ENCODE measurements at places on chromosomes 2 and 18. TPM values are rescaled to one million over a fixed set of nuclear protein-coding genes. Genes with fewer than 3 reads are reported as not detected.

Gene DLGAP1
- total RNA-seq, result 18.5 TPM

Gene DCDC2C
- total RNA-seq, result not detected

Gene REG3A
- not detected for total RNA-seq

Gene HOXD1
- total RNA-seq, result not detected

Gene MEP1B
- not detected for total RNA-seq

Gene CSRNP3
- 14.7 TPM for total RNA-seq

Gene CENPO
- total RNA-seq, result 52.2 TPM

Gene ZSWIM2
- 0.39 TPM for total RNA-seq

- no peak for DNase-seq
- H3K4me1 ChIP-seq, result peaks cover 3% of the 10 kb centered on the region
- no peaks in the 10 kb centered on the region for H3K36me3 ChIP-seq
- no peak overlapping the region for H3K4me3 ChIP-seq
- no peak overlapping the region for H3K27ac ChIP-seq
Measured at GRCh38 chr18:63057707-63058106, 261.9 kb downstream of the BCL2 start.

DNA sequence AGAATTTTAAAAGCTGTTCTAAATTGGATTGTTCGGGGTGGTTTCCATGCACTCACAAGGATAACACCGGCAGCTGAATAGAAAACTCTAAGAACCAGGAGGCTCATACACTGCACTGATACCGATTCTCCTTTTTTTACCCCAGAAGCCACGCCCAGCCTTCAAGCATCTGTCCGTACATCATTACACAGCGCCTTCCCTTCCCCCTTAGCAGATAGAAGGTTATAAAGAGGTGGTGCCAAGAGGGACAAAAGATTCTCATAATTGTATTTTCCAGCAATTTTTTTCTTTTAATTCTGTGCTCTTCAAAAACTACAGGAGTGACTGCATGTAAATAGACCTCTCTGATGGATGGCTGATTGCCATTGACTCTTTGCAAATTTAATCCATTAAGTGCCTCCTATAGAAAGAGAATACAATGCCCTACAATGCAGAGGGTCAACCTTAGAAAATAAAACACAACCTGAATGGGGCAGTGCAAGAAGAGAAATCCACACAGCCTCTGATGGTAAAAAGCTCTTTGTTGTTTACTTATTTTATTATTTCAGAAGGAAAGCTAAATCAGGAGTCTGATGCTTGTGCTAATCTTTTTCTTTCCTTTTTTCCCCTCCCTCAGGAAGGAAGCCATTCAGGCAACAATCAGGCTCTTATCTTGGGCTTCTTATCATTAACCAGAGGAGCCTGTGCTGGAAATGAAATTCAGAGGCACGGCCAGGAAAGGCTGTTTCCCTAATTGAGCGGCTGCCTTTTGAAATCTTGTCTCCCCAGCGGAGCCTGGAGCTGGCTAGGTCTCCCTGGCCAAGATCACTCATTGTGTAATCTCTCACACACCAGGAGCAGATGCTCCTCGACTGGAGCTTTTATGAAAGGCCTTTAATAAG lies 198.9 kb upstream of the NABP1 start:
- DNase-seq, result peak; percentile 57
- no peak overlapping the region for H3K27ac ChIP-seq
- no peaks in the 10 kb centered on the region for H3K36me3 ChIP-seq
- H3K4me3 ChIP-seq, result no peak overlapping the region

GRCh38 chr2:230932556-230933511 lies 7.8 kb upstream of the GPR55 start:
- peaks cover 9% of the 10 kb centered on the region for H3K4me1 ChIP-seq
- H3K36me3 ChIP-seq, result no peaks in the 10 kb centered on the region
- H3K4me3 ChIP-seq, result no peak overlapping the region
- H3K27me3 ChIP-seq, result no peaks in the 10 kb centered on the region
- no peak overlapping the region for H3K27ac ChIP-seq

- H3K27me3 ChIP-seq, result no peaks in the 10 kb centered on the region
- no peaks in the 10 kb centered on the region for H3K4me1 ChIP-seq
- H3K4me3 ChIP-seq, result no peak overlapping the region
- DNase-seq, result no peak
- H3K36me3 ChIP-seq, result no peaks in the 10 kb centered on the region
Measured at GRCh38 chr2:155062250-155062921, 363.9 kb downstream of the KCNJ3 start.

- H3K27ac ChIP-seq, result no peak overlapping the region
- H3K4me3 ChIP-seq, result no peak overlapping the region
- peaks cover 6% of the 10 kb centered on the region for H3K4me1 ChIP-seq
Measured at GRCh38 chr18:40956213-40956612, 998.8 kb upstream of the PIK3C3 start.

DNA sequence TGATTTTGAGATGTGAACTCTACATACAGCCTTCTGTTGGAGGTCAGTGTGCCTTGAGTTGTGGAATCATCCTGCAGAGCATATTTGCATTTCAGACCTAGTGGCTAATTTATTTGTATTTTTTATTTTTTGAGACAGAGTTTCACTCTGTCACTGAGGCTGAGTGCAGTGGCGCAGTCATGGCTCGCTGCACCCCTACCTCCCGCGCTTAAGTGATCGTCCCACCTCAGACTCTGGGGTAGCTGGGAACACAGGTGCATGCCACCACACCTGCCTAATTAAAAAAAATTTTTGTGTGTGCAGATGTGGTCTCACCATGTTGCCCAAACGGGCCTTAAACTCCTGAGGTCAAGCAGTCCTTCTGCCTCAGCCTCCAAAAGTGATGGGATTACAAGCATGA lies 104.4 kb downstream of the ASXL3 start:
- no peaks in the 10 kb centered on the region for H3K27me3 ChIP-seq
- H3K4me1 ChIP-seq, result no peaks in the 10 kb centered on the region
- H3K4me3 ChIP-seq, result no peak overlapping the region
- H3K27ac ChIP-seq, result no peak overlapping the region
- DNase-seq, result no peak
- no peaks in the 10 kb centered on the region for H3K36me3 ChIP-seq

DNA sequence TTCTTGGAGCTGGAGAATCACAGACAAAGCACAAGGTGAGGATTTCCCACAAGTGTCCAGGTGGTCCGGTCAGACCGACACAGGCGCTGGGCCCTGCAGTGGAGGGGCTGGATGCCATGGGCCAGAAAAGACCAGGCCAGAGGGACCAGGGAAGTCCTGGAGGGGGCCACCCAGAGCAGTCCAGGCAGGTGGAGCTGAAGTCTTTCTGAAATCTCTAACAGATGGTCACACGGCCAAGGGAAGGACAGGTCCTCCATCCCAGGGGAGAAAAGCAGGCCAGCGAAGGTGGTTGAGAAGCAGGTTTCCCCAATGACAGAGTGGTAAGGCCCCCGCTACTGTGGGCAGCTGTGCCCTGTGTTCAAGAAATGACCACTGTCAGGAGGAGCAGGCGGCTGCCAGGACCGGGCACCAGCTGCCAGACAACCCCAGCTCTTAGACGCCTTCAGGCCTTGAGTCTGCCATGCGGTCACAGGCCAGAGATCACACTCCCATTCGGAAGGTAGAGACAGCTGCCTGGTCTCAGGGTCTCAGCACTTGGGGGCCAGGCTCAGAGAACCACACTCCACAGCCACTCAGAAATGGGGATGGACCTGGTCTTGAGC lies 25.9 kb downstream of the HS1BP3 start:
- H3K4me1 ChIP-seq, result peaks cover 8% of the 10 kb centered on the region
- H3K27ac ChIP-seq, result no peak overlapping the region
- no peaks in the 10 kb centered on the region for H3K27me3 ChIP-seq

DNA sequence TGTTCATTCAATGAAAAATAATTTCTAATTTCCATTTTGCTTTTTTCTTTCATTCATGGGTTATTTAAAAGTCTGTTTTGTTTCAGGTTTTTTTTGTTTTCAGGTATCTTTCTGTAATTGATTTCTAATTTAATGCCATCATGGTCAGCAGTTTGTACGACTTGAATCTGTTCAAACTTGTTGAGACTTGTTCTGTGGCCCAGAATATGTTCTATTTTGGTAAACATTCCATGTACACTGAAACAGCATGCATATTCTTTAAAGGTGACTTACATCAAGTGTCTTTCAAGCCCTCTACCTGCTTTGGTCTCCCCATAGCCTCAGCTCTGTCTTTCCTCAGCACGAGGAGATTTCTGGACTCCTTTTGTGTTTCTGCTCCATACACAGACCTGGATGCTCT lies 49.1 kb downstream of the CYP1B1 start:
- no peak overlapping the region for H3K27ac ChIP-seq
- H3K27me3 ChIP-seq, result no peaks in the 10 kb centered on the region
- DNase-seq, result no peak
- no peaks in the 10 kb centered on the region for H3K4me1 ChIP-seq
- no peak overlapping the region for H3K4me3 ChIP-seq
- H3K36me3 ChIP-seq, result no peaks in the 10 kb centered on the region

GRCh38 chr2:206462240-206462854 lies 19.0 kb downstream of the ADAM23 start:
- peak overlapping the region; percentile 77 for H3K27ac ChIP-seq
- DNase-seq, result no peak
- H3K4me1 ChIP-seq, result peaks cover 9% of the 10 kb centered on the region
- H3K4me3 ChIP-seq, result no peak overlapping the region
- no peaks in the 10 kb centered on the region for H3K27me3 ChIP-seq

DNA sequence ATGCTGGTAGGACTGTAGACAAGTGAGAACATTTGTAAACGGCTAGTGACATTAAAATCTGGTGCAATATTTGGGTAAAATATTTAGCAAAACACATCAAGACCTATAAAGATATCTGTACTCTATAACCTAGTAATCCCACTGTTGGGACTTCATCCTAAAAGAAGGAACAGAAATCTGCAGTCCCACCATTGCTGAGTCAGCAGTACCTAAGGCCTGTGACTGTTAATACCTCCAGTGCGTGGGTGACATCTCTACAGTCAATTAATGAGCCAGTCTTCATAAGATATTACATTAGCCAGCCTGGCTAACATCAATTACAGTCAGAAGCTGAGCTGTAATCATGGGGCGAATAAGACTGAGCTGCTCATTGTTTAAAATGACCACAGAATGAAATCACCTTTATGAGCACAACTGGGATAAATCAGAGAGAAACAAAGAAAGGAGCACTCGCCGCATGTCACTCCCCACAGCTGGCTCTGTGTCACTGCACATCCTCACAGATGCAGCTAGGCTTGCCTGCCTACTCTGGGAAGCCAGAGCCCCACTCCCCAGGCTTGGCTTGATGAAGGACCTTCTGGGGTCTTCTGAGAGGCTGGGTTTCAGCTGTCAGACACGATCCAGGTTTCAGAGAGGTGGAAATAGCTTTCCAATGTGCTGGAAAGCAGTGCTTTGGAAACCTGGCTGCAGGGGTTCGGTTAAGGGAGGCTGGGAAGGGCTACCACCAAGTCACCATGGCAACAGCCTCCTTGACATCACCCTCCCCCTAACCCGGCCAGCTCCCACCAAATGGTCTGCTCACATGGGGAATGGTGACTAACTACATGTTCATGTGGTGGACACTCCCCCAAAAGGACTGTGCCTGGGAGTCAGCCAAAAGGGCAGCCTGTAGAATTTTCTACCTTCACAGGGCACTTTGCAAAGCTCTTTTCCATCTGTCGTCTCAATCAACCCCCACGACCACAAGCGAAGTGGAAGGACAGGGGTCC lies 145.0 kb downstream of the ZBTB7C start:
- H3K4me3 ChIP-seq, result no peak overlapping the region
- H3K27ac ChIP-seq, result no peak overlapping the region
- H3K36me3 ChIP-seq, result no peaks in the 10 kb centered on the region
- peaks cover 17% of the 10 kb centered on the region for H3K4me1 ChIP-seq
- no peaks in the 10 kb centered on the region for H3K27me3 ChIP-seq

- no peaks in the 10 kb centered on the region for H3K4me1 ChIP-seq
- H3K27me3 ChIP-seq, result no peaks in the 10 kb centered on the region
- DNase-seq, result no peak
- H3K36me3 ChIP-seq, result no peaks in the 10 kb centered on the region
- H3K27ac ChIP-seq, result no peak overlapping the region
Measured at GRCh38 chr2:233247116-233247515, 4.4 kb upstream of the ATG16L1 start.

- no peak overlapping the region for H3K27ac ChIP-seq
- no peak for DNase-seq
Measured at GRCh38 chr18:25982961-25983360, 107.5 kb downstream of the SS18 start.

DNA sequence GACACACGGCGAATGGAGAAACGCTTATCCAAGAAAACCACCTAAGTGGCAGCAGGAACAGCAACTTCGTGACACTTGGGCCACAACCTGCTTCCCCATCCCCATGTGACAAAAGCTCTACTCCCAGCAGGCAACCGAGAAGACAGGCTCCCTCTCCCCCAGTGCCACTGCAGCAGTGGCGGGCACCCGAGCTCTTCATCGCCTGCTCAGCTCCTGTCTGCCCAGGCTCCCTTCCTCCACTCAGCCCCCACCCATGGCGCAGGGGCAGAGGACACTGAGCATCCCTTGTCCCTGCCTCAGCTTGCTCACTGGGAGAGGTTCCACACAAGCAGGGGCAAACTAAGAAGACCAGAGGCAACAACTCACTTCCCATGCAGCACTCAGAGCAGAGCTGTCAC lies 22.9 kb downstream of the SLC66A2 start:
- H3K36me3 ChIP-seq, result no peaks in the 10 kb centered on the region
- H3K27me3 ChIP-seq, result no peaks in the 10 kb centered on the region
- no peak for DNase-seq
- H3K4me3 ChIP-seq, result no peak overlapping the region

GRCh38 chr2:392926-393280 lies 105.0 kb upstream of the ALKAL2 start:
- no peaks in the 10 kb centered on the region for H3K27me3 ChIP-seq
- no peak for DNase-seq
- no peaks in the 10 kb centered on the region for H3K36me3 ChIP-seq
- H3K4me1 ChIP-seq, result peaks cover 5% of the 10 kb centered on the region
- no peak overlapping the region for H3K27ac ChIP-seq

DNA sequence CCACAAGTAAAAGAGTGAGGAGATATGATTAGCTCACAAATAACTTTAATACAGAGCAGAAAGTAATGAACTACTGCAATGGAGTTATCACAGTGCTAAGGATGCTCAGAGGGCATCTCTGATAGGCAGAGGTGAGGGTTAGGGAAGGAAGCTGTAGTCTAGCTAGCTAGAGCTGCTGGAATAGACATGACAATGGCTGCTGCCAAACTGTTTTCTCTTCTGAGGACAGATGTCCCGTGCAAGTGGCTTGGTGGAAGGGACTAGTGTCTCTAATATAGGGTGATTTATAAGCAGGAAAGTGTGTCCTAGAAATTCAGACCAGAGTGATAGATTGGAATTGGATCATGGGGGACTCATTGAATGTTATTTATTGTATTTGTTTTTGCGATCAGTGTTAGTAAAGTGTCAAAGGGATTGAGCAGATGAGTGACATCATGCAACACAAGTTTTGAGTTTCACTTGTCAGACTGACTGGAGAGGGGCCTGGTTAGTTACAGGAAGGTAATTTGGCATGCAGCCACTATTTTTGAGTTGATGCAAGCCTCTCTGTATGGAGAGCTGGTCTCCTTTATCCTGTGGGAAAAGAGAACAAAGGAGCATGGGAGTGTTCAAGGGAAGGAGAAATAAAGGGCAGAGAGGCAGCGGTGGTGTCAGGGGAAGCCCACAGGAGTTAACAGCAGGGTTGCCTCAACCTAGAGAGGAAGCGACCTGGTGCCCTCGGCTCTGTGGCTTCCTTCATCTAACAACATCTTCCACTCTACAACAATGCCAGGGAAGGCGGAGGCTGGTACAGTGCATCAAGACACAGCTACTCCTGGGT lies 1.9 kb downstream of the CTLA4 start:
- no peak overlapping the region for H3K27ac ChIP-seq
- no peak for DNase-seq
- no peaks in the 10 kb centered on the region for H3K36me3 ChIP-seq
